Activated CD4-positive, CD25-positive, alpha-beta regulatory T cell treated with anti-CD3 and anti-CD28 coated beads, Interleukin-2, amount 50 U/mL, for 24 hours (primary cell): ENCODE measurements at places on chromosomes 5 and 9.

GRCh38 chr5:87940775-87941174 is 327.9 kb downstream of the TMEM161B start:
- no peak for ATAC-seq

GRCh38 chr5:14545308-14545707 is 36.3 kb upstream of the OTULINL start:
- ATAC-seq: no peak

- no peak for ATAC-seq
Observed at GRCh38 chr5:138179277-138179857, 455 bp downstream of the KIF20A start.

- ATAC-seq: no peak
Observed at GRCh38 chr5:53603009-53603687, 42.7 kb downstream of the NDUFS4 start.

DNA sequence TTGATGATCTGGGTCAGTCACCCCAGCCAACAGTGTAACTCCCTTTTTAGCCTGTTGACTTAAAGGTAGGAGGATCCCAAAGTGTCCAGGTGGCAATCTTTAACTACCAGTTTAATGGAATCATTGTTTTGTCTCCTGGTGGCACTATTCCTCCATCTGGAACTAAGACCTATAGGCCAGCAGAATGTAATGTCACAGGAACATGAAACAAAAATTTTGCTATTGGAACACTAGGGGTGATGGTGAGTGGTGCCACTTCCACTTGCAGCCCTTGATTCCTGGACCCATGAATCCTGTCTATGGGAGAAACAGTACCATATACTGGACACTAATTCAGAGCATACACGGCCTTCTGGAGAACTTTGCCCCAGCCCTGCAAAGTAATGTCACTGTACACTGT is 219.5 kb upstream of the RASA1 start:
- no peak for ATAC-seq

- ATAC-seq: no peak
Observed at GRCh38 chr5:9716838-9717281, 86.7 kb upstream of the TAS2R1 start.

DNA sequence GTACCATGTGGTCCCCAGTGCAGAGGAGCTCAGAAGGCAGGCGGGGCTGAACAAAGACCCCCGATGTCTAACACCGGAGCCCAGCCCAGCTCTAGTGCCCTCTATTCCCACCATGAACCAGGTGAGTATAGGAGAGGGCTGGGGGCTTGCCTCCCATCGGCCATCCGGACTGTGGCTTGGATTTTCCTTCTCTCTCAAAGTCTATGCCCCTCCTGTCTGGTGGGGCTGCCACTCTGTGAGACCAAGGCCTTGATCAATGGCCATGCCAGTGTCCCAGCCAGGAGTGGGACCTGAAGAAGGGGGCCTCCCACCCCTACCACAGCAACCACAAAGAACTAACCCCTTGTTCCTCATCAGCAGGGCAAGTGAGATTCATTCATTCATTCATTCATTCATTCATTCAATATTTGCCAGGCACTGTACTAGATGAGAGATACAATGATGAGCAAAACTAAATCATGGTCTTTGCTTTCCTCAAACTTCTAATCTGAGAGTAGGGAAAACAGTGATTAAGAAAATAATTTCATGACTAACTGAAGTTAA is 47.6 kb downstream of the ARHGEF37 start:
- no peak for ATAC-seq

DNA sequence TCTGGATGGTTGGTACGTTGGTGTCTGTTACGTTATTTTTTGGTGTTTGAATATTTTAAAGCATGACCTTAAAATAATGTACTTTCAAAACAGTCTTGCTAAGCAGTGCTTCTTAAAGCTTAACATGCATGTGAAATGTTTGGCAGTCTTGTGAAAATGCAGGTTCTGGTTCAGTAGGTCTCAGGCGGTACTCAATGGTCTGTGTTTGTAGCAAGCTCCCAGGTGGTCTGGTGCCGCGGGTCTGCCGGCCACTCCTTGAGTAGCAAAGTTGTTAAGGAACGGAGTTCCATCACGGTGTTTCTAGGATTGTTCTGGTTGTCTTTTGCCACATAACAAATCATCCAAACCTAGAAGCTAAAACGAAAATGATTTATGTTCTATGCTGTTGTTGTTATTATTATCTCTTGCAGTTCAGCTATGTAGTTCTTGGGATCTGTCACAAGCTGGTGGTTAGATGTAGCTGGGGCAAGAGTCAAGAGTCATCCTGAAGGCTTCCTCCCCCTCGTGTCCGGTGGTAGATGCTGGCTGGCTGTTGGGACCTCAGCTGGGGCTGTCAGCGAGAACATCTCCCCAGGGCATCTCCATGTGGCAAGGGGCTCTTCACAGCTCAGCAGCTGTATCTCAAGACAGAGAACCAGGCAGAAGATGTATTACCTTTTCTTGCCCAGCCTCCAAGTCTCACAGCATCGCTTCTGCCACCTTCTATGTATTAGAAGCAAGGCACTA is 186.8 kb downstream of the PALM2AKAP2 start:
- peak; percentile 25 for ATAC-seq
